Non-pigmented ciliary epithelial cell (primary cell): ENCODE measurements at places on chromosomes 7 and 10.

GRCh38 chr7:129719980-129720732 lies 108.6 kb downstream of the NRF1 start:
- no peak for DNase-seq

DNA sequence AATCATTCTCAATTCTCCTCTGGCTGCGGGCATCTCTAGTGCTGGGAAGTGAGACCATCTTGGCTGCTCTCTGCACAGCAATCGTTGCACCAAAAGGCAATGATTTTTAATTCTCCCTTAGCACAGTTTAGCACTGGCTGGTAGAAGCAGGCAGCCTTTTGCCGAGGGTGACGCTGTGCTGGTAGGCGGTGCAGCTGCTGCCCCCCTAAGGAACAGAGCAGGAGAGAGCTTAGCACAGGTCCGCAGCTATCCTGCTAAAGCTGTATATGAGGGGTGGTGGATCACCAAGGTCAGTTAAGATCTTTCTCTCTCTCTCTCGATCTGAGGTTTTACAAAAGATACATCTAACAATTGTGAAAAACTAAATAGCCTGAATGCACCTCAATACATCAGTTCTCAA lies 390.1 kb downstream of the GATA3 start:
- DNase-seq: no peak

- DNase-seq: no peak
Observed at GRCh38 chr10:126432507-126432906, 44.2 kb upstream of the ADAM12 start.

- no peak for DNase-seq
Observed at GRCh38 chr7:106065575-106066500, 46.3 kb downstream of the SYPL1 start.

- peak; percentile 71 for DNase-seq
Observed at GRCh38 chr10:6721964-6722615, 142.0 kb upstream of the PRKCQ start.

GRCh38 chr10:5040781-5041470 lies 37.3 kb upstream of the AKR1C2 start:
- no peak for DNase-seq

- no peak for DNase-seq
Observed at GRCh38 chr10:131885391-131886165, 15.2 kb upstream of the PPP2R2D start.

DNA sequence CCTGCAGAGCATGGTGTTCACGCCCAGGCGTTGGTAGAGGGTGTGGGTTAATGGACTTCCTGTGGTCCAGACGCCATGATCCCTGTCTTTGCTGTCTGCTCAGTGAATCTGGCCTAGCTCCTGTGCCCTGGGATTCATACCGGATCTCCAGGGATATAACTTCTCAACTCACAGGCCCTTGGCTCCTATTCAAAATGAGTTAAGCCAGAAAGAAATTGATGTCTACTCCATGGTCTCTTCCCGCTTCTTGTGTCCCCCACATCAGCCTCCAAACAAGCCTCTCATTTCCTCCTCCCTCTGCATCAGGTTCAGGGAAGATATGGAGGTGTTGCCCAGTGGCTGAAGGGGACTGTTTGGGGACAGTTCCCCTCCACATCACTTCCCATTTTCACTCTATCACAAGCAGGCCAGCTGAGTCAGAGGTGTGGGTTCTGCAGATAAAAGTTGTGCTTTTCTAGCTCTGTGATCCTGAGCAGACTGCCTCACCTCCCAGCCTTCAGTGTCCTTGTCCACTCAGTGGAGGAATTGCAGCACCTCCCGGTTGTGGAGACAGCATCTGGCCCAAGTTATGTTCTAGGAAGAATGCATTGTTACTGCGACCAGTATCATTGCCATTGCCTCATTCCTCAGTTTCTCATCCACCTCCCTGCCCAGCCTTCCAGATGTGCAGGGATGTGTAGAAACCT lies 22.5 kb downstream of the AKR1E2 start:
- no peak for DNase-seq

GRCh38 chr10:5760515-5760914 lies 52.7 kb downstream of the GDI2 start:
- DNase-seq: no peak

DNA sequence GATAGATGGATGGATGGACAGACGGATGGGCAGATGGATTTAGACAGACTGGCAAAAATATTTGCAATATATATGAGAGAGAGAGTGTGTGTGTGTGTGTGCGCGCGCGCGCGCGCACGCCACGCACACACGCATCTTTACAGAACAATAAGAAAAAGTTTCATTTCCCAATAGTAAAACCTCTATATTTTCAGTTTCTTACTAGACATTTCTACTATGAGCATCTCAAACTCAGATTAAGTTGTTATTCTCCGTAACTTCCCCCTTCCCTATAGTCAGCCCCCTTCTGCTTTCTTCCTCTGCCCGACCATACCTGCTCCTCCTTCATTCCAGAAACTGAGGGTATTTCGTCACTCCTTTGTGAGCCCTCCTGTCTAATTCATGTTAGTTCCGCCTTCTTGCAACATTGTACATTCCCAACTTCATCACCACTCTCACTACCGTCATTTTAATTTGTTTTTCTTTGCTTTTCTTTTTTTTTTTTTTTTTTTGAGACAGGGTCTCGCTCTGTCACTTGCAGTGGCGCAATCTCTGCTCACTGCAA lies 154.4 kb upstream of the SH2B2 start:
- DNase-seq: no peak

DNA sequence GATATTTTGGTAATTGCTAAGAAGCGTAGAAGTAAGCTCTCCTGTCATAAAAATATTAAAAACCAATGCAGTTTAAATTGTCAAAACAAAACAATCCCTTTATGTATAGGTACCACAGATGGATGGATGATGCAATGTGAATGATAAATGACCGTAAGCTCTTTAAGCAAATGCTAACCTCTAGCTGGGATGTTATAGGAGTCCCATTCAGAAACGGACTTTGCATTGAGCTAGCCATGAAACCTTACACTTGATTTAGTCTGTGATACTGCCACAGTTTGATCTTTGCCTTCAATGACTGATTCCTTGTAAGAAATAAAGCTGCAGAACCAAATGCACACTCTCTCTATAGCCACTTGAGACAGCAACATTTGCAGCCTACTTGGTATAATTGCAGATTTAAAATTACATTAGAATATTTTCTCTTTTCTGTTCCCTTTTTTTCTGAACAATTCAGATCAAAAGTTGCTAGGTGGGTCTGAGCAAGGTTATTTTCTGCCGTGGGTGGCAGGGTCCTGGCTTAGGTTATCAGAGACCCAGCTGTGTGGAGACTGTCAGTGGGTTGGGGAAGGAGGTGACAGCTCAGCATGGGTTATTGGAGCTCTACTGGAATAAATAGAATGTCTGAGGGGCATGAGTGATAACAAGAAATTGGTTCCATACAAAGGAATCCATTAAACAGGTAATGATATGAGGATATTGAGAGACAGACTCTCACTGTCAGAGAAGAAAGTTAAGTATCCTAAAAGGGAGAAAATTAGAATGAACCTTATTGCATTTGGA lies 258.8 kb upstream of the CDC14C start:
- no peak for DNase-seq

GRCh38 chr10:16943295-16944285 lies 126.4 kb upstream of the RSU1 start:
- DNase-seq: no peak

- DNase-seq: no peak
Observed at GRCh38 chr7:5439572-5440496, 16.2 kb upstream of the TNRC18 start.

DNA sequence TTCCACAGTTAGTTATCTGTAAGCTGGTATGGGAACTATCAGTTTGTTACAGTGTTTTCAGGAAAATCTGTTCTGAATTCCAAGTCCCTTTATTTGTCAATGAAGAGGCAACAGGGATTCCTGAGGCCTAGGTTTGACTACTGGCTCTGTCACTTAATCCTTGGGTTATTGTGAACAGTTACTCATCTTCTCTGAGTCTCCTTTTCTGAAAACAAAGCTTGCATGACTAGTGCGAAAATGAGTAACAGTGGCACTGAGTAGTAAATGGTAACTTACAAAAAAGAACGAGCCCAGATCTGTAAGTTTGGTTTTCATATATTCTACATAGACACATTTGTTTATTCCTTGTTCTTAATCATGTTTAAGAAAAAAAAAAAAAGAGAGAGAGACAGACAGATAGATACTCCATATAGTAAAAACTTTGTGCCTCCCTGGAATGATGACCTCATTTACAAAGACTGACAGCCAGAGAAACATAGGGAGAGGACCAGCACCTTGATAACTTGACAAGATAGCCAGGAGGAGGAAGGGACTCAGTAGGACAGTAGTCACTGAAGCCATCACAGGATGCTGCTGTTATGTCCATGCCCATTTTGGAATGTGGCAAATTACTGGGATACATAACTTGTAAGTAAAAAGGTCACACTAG lies 1.9 kb downstream of the MRPS33 start:
- no peak for DNase-seq

DNA sequence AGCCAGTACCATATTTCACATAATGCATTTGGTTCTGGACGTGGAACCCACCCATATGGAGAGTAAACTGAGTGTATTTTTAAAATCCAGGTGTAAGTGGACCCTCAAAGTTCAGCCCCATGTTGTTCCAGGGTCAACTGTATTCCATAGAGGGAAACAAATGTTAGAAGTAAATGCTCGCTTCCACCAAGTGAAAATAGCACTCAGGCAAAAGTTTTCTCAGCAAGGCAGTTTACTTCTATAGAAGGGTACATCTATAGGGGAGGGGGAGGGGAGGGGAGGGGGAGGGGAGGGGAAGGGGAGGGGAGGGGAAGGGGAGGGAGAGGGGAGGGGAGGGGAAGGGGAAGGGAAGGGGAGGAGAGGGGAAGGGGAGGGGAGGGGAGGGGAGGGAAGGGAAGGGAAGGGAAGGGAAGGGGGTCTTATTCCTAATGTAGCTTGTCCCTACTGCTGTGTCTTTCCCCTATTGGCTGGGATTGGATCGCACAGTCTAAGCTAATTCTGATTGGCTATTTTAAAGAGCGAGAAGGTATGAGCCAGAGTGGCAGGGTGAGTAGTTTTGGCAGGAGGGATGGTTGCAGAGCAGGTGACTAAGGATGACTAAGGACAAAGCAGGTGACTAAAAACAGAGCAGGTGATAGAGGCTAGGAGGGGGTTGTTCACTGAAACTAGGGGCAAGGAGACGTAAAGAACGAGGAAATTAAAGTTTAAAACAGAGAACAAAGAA lies 29.1 kb downstream of the GARIN1A start:
- no peak for DNase-seq

- no peak for DNase-seq
Observed at GRCh38 chr7:153382641-153383101, 623.1 kb downstream of the ACTR3B start.

GRCh38 chr10:1399431-1400100 lies 337.8 kb downstream of the ADARB2 start:
- no peak for DNase-seq
